Forelimb muscle (tissue), 1 donor: ENCODE measurements at places on chromosomes 6 and 20.

DNA sequence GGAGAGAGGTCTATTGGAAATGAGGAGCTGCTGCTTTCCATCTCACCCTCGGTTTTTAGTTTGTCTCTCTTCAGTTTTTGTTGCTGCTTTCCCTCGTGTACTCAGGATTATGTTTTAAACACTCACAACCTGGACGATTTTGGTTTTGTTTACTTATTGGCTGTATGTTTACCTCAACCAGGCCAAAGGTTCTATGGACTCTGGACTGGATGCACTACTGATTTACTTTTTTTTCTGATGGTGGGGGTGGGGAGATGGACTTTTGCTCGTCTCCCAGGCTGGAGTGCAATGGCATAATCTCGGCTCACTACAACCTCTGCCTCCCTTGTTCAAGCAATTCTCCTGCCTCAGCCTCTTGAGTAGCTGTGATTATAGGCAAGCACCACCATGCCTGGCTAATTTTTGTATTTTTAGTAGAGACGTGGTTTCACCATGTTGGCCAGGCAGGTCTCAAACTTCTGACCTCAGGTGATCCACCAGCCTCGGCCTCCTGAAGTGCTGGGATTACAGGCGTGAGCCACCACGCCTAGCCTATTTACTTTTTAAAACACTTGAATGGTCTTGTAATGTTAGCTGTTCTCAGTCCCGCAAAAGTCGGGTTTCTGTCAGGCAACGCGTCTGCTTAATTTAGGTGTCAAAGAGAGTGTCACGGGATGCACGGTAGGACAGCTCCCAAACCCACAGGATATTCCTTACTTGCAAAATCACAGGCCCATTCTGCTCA lies 148.2 kb upstream of the RIPOR2 start:
- DNase-seq, result no peak

GRCh38 chr6:73579851-73580246 lies 59.0 kb upstream of the EEF1A1 start:
- DNase-seq, result no peak

GRCh38 chr20:49470922-49471321 lies 11.5 kb downstream of the KCNB1 start:
- DNase-seq, result no peak

DNA sequence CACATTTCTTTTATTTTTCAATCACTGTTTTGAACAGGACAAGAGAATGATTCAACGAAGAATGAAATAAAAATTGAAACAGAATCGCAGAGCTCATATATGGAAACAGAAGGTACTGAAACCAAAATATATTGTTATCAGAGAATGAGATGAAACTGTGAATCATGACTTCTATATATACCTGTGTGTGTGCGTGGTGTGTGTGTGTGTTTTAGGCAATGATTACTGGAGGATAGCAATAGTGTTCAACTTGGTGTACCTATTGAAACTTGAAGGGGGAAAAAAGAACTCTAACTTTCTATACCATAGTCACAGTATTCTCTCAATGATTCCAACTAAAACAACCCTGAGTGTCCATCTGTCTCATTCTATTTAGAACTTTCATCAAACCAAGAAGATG lies 586.6 kb downstream of the KIF16B start:
- DNase-seq, result no peak

- DNase-seq, result no peak
Observed at GRCh38 chr6:118506071-118506638, 41.9 kb upstream of the PLN start.

GRCh38 chr6:145960918-145961589 lies 3.1 kb downstream of the SHPRH start:
- DNase-seq, result no peak

DNA sequence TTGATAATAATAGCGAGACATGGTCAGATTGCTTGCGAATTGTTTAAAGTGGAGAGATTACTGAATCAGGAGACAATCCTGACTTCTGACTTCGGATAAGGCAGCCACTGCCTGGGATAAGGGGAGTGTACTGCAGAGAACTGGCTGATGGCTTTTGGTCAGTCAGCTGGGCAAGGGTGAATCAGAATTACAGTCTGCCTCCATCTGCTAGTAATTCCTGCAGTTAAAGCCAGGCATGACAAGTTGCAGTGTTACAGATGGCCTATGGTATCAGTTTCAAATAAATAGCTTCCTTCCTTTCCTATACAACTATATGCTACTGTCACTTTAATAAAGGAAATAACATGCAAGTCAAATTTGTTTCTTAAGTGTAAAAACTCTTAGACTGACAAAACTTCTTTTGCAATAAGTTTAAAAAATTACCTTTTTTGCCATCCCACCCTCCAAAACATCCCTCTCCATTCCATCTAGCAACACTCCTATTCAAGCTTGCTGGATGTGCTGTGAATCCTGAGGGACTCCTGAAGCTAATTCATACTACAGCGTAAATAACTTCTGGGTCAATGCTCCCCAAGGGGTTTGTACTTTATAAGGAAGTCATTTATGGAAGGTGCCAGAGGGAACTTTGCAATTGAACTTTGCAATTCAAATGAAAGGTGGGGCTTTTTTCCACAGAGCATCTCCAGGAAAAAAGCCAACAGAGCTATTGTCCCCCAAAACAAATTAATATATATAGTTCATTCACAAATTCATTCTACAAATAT lies 245.2 kb downstream of the ADGRB3 start:
- DNase-seq, result no peak

- no peak for DNase-seq
Observed at GRCh38 chr6:137937834-137938233, 70.8 kb downstream of the TNFAIP3 start.

DNA sequence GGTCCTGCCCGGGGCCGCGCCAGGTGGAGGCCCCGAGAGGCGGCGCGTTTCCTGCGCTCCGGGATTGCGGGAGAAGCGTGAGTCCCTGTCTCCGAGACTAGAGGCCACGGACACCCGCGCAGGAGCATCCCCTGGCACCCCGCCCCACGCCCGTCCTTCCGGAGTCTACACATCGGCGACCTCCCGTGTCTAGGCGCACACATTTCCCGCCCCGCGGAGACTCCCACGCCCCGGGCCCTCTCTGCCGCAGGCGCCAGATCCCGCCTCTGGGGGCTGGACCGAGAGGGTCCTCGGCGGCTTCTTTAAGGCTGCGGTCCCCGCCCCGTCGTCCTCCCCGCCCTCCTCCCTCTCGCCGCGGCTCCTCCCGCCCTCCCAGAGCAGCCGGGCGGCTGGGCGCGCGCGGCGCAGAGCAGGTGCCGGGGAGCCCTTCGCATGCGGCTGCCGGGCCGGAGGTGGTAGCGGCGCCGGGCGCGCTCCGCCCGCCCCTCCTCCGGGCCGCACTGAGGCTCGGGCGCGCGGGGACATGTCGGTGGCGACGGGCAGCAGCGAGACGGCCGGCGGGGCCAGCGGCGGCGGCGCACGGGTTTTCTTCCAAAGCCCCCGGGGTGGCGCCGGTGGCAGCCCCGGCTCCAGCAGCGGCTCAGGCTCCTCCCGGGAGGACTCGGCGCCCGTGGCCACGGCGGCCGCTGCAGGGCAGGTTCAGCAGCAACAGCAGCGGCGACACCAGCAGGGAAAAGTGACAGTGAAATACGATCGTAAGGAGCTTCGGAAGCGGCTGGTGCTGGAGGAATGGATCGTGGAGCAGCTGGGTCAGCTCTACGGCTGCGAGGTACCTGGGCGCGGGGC lies at the start of gene PPP1R14C:
PPP1R14C (plus strand) TSS at position 375 of the 846 bp plus-strand sequence; CDS start at position 524, 149 bp downstream.
- no peak for DNase-seq

- DNase-seq, result no peak
Observed at GRCh38 chr20:44066645-44067606, 120.1 kb downstream of the JPH2 start.

GRCh38 chr6:143125455-143125854 lies 64.8 kb downstream of the AIG1 start:
- no peak for DNase-seq

- DNase-seq, result no peak
Observed at GRCh38 chr6:134060491-134061106, 8.2 kb upstream of the SLC2A12 start.

- DNase-seq, result no peak
Observed at GRCh38 chr6:67689329-67689728, 945.8 kb upstream of the ADGRB3 start.

DNA sequence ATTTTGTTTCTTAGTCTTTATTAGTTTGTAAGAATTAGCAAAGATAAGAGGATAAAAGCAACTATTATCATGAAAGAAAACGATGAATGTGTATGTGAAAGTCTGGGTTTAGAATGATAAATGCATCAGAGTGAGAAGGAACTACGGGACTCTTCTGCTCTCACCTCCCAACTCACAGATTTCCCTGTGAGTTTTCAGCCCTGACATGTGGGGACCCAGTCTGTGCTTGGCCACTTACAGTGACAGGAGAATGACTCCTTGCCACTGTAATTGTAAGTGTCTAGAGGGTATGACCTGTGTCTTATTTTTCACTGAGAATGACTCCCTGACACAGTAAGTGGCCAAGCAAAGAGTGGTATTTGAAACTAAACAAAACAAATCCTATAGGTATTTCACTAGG lies 2.5 kb downstream of the HLA-DPA1 start:
- no peak for DNase-seq

DNA sequence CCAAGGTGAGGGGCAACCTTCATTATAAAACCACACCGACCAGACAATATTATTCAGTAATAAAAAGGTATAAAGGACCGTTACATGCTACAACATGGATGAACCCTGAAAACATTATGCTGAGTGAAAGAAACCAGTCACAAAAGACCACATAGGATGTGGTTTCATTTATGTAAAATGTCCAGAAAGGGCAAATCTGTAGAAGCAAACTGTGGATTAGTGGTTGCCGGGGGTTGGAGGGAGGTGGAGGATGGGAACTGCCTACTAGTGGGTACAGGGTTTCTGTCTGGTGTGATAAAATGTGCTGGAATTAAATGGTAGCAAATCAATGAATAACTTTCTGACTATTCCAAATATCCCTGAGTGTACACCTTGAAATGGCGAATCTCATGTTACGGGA lies 10.2 kb upstream of the PRND start:
- DNase-seq, result no peak

DNA sequence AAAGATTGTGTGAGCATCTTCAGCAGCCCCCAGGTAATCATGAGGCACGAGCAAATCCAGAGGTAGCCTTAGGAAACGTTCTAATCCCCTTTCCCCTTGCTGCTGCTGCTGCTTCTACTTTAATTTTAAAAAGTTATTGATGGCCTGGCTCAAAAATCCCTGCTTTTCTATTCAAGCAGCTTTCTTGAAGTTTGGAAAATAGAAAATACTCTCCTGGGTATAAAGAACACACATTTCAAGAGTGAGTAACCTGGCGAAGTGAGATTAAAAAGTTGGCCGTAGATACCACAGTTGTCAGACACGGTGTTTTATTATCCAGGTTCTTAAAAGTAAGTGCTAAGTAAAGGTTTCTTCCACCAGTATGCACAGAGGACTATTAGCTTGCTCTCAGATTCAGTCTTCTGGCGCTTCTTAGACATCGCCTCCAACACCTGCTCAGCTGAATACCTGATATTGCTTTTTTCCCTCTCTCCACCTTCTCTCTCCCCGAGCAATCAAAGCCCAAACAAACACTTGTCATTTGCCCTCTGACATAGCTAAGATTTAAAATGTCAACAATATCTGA lies 150.7 kb downstream of the EDN3 start:
- no peak for DNase-seq

DNA sequence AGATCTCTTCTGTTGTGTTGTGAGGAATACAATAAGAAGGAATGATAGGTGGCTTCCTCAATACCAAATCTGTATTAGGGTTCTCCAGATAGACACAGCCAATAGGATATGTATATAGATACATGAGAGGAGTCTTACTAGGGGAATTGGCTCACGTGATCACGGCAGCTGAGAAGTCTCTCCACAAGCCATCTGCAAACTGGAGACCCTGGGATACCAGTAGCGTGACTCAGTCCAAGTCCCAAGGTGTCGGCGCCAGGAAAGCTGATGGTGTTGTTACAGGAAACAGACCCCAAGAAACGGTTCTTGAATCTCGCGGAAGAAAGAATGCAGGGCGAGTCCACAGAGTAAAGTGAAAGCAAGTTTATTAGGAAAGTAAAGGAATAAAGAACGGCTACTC lies 61.4 kb downstream of the SYTL3 start:
- no peak for DNase-seq

GRCh38 chr6:56232436-56232835 lies 14.9 kb downstream of the COL21A1 start:
- peak; percentile 82 for DNase-seq

GRCh38 chr6:168397012-168397411 lies 44.0 kb upstream of the SMOC2 start:
- DNase-seq, result no peak

DNA sequence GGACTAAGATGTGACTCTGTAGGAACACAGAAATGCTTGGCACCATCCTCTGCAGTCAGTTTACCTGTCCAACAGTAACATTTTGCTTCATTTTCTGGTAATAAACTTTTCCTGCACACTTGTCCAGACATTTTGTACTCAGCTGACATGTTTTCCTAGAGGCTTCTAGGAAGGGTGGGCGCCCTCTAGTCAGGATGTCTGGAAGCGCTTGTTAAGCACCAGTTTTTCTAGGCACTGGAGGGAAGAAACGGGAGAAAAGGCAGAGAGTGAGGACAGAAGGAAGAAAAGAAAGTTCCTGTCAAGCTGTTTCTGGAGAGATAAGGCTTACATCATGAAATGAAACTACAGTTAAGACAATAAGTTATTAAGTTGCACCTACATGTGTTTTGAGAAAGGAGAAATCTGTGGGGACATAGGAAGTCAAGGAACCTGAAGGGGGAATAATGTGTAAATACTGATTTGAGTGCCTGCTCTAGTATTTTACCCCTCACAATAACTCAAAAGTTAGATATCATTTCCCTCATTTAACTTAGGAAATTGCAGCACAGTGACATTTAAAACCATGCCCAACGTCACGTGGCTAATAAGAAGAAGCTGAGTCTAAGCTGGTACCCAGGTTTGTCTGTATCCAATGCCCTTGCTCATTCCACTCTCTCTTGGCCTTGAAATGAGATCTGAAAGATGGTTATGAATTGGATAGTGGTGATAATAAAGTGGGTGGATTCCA lies 42.7 kb upstream of the TNFRSF21 start:
- DNase-seq, result no peak

- no peak for DNase-seq
Observed at GRCh38 chr6:169556758-169557548, 144.9 kb downstream of the WDR27 start.

- DNase-seq, result no peak
Observed at GRCh38 chr6:143555071-143555492, 43.6 kb upstream of the FUCA2 start.

DNA sequence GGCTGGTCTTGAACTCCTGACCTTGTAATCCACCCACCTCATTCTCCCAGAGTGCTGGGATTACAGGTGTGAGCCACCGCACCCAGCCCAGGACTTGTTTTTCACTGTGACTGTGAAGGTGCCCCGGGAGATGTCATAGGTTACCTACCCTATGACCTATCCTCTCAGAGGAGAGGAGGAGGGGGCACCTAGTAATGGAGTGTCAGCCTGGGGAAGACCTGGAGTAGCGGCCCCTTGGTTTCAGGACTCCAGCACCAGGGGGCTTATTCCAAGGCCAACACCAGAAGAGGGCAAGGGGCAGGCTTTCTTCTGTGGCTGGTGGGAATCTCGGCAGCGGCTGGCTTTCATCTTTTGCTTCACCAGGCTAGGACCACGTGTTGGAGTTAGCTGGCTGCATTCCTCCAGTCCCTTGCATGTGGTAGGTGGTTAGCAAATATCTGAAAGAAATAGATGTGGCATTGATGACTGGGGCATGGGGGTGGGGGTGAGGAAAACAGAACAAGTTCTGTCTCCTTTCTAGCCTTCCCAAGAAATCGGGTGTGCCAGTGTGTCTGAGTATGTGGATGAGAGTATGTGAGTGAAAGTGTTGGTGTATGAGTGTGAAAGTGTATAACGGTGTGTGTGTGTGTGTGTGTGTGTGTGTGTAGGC lies 7.9 kb upstream of the ITPR3 start:
- no peak for DNase-seq
